ENCODE measurements at places on chromosomes 5 and 9. TPM values are rescaled to one million over a fixed set of nuclear protein-coding genes. Genes with fewer than 3 reads are reported as not detected.

The CCDC180 gene
- 1.7 TPM for total RNA-seq

The ASPN gene
- 2.0 TPM for total RNA-seq

The GCNT4 gene
- 4.3 TPM for total RNA-seq

The ST8SIA4 gene
- total RNA-seq, result 0.28 TPM

The FSTL4 gene
- total RNA-seq, result 0.09 TPM

The SCGB3A2 gene
- not detected for total RNA-seq

The PCDHB16 gene
- total RNA-seq, result 0.18 TPM

The PANK3 gene
- total RNA-seq, result 29.2 TPM

The FGF1 gene
- 0.92 TPM for total RNA-seq

The RALGPS1 gene
- 1.7 TPM for total RNA-seq

The INSL6 gene
- total RNA-seq, result not detected

The EPB41L4A gene
- 0.37 TPM for total RNA-seq

The SPATA31E1 gene
- total RNA-seq, result not detected

The LIFR gene
- 49.4 TPM for total RNA-seq

The SLC34A3 gene
- not detected for total RNA-seq

The CRHBP gene
- total RNA-seq, result 2.1 TPM

The SPACA9 gene
- total RNA-seq, result 3.1 TPM

The GLRX gene
- total RNA-seq, result 51.0 TPM

The PLAC8L1 gene
- not detected for total RNA-seq

The TRIM52 gene
- 5.2 TPM for total RNA-seq

The CER1 gene
- total RNA-seq, result not detected

The KCNIP1 gene
- total RNA-seq, result not detected

The PCDHA2 gene
- under 0.01 TPM for total RNA-seq

The ARHGEF37 gene
- total RNA-seq, result 0.57 TPM

The TRAF1 gene
- total RNA-seq, result 2.3 TPM

The SH3TC2 gene
- 0.65 TPM for total RNA-seq

The PCDHGA3 gene
- 1.4 TPM for total RNA-seq

The LCN12 gene
- 0.28 TPM for total RNA-seq

The CD274 gene
- 2.2 TPM for total RNA-seq

The ELL2 gene
- 59.6 TPM for total RNA-seq

The FIBCD1 gene
- 1.5 TPM for total RNA-seq

The PCDHA4 gene
- 0.14 TPM for total RNA-seq

The CXXC5 gene
- 41.7 TPM for total RNA-seq

The ADGRD2 gene
- not detected for total RNA-seq

The NUTM2F gene
- total RNA-seq, result not detected

All from smooth muscle cell of bladder (primary cell).